ENCODE measurements at places on chromosomes 12 and 14.

DNA sequence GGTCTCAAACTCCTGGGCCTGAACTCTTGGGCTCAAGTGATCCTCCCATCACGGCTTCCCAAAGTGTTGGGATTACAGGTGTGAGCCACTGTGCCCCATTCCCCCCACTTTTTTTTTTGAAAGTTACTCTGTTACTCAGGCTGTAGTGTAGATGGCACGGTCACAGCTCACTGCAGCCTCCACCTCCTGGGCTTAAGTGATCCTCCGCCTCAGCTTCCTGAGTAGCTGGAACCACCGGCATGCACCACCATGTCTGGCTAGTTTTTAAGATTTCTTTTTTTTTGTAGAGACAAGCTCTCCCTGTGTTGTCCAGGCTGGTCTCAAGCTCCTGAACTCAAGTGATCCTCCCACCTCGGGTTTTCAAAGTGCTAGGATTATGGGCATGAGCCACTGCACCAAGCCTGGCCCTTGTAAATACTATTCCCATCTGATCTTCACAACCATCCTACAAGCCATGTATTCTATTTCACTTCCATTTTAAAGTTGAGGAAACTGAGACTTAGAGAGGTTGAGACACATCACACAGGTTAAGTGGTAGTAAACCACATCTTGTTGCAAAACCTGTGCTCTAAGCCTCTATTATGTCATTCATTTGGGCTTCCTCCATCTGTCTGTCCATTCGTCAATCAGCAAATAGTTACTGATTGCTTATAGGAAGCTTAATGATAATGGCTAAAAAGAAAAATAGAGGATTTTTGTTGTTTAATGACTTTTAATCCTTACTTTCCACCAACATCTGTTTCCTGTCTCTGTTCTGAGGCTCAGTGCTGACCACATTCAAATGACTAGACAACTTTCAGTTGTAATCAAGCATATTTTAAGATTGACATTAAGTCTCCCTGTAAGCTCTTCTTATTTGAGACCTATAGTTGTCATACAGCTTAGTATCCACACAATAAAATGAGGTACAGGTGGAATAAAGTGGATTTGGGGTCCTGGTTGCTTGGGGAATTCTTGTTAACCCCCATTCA is 9.2 kb downstream of the ASCL4 start:
- no peak for DNase-seq

GRCh38 chr14:98227727-98228111 is 1044.3 kb downstream of the BCL11B start:
- no peak for DNase-seq

DNA sequence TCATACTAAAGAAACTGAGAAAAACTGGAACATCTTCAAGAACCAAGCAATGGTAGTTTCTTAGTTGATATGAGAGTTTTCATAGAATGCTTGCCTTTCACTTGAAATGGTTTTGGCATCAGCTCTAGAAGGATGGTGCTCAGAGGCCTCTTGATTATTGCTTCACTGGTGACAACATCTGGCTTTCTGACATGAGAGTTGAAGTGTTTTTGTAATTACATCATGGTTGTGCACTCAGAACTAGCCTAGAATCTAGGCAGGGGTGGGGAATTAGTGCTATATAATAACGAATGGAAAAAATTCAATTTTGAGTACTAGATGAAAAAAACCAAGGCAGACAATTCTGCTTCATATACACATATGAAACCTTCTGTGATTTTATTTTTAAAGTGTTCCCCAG is 172.8 kb upstream of the LMNTD1 start:
- DNase-seq = no peak

GRCh38 chr12:110742096-110742717 is 484 bp downstream of the PPP1CC start:
- no peak for DNase-seq

GRCh38 chr12:7731486-7731885 is 15.7 kb downstream of the CLEC4C start:
- no peak for DNase-seq

DNA sequence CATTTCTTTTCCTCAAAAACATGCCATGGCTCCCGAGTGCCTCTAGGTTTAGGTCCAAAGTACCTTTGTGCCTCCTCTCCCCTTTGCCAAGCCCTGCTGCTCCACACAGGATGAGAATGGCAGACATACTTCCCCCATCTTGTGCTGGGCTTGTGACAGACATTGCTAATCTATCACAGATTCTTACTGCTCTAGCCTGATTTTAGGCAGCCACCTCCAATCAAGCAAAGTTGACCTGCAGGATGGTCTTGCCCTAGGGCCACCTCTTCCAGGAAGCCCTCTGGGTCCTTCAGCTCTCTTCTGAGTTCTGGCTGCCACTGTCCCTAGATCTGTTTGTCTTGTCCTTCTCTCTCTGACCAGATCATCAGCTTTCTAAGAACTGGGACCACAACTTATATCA is 20.5 kb downstream of the FOXN4 start:
- DNase-seq = no peak

DNA sequence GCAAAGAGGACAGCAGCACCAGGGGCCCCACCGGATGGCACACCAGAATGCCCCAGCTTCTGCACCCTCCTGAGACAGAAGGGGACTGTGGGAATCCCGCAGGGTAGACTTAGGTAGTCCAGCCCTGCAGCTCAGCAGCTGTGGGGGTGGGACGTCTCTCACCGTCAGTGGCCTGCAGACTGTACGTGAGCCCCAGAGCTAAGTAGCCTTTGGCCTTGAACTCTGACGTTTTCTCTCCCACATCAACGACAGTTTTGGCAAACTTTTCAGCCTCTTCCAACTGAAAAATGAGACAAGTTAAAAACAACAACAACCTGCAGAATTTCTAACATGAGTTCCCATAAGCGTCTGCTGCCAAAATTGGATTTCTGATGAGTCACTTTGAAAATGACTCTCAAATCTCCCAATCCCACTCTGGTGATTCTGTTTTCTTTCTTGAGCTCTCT is 161.4 kb downstream of the TTC7B start:
- no peak for DNase-seq

DNA sequence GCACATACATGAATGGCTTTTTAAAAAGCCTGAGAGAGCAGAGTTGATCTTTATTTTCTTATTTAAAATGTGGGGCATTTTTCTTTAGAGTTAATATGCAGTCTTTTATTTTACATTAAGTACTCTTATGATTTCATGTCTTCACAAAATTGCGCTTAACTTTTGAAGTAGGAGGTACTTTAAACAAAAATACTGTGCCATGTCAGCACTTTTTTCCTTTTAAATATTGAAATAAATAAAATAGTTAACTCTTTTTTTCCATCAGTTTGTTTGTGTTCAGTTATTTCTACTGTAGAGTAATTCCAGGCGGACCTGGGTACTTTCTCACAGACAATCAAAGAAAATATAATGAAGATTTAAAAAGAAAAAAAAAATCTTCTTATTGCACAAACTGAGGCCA is 231.7 kb downstream of the DPF3 start:
- no peak for DNase-seq

- no peak for DNase-seq
These were observed 64.4 kb downstream of the FUT8 start for GRCh38 chr14:65476942-65477318.

- no peak for DNase-seq
These were observed 6.6 kb upstream of the PPM1A start for GRCh38 chr14:60242429-60242828.

DNA sequence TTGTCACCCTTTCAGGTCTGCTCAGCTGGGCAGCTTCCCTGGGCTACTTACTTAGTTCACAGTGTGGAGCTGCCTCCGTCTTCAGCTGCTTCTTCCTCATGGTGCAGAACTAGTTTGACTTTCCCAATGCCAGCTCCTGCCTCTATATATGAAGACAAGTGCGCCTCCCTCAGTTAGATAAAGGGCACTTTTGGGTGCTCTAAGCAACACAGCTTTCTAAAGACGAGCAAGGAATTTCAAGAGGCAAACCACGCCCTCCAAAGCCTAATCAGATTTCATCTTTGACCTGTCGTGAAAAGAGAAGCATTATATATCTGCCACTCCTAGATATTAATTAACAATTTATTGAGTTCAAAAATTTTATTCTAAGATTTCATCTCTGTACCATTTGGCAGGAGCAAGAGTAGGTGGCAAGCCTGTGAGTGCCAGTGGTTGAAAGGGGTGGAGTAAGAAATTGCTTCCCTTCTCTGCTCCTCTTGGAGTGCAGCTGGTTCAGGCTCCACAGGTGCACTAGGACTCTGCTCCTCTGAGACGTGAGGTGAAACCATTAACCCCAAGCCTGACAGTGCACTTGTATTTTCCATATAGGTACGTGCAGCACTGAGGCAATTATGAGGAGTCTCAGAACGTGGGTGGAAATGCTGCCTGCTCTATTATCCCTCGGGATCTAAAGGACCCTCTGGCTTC is 2.1 kb upstream of the SLC11A2 start:
- DNase-seq = no peak

- no peak for DNase-seq
These were observed 130.2 kb downstream of the GCH1 start for GRCh38 chr14:54772451-54772881.

- DNase-seq = no peak
These were observed 114.7 kb downstream of the NCOR2 start for GRCh38 chr12:124452576-124453331.

GRCh38 chr14:38135106-38135867 is 72.4 kb upstream of the SSTR1 start:
- no peak for DNase-seq

DNA sequence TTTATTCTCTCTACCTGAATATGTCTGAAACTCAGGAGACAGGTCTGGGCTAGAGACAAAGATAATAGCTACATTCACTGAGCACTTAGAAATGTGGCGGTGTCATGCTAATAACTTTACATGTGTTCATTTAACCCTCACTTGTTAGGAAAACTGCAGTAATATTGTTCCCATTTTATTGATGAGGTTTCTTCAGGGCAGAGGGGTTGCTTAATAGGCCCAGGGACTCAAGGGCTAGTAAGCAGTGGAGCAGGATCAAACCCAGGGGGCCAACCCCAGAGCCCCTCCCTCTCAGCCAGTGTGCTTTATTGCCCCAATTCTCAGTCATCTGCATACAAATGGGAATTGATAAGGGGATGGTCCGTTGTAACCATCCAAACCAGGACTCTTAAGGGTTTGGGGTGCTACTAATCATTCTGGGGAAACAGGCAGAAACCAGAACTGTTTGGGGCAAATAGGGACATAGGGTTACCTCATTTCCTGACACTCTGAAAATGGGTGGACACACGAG is 142.8 kb upstream of the AMIGO2 start:
- DNase-seq = no peak

DNA sequence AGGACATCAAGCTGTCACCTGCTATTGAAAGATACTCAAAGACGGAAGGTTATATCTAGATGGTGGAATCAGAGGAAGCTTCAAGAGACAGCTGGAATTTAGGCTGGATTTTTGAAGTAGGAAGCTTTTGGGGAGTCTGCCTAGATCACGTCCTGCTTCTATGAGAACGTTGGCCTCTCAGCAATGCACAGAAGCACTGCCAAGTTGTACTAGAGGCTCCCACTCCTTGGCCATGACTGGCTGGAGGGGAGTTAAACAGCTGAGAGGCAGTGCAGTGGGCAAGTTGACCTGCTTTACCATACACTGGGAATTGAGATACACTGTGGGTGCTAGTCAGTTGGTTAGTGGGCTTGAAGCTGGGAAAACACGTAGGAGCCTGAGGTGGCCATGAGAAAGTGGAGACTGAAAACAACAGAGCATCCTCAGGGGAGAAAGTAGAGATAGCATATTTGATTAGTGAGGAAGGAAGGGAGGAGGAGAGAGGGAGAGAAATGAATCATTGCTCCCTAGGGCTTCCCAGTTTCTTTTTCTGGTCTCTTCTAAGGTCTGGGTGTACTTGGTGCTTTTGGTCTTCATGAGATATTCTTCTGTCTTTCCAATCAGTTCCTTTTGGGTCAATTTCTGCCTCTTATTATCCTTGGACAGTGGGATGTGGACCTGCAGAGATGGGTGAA is 110.8 kb downstream of the EMP1 start:
- no peak for DNase-seq

GRCh38 chr12:53115112-53115890 is 12.0 kb downstream of the SOAT2 start:
- no peak for DNase-seq

GRCh38 chr12:75953312-75953906 is 78.2 kb downstream of the PHLDA1 start:
- DNase-seq = peak; percentile 65

DNA sequence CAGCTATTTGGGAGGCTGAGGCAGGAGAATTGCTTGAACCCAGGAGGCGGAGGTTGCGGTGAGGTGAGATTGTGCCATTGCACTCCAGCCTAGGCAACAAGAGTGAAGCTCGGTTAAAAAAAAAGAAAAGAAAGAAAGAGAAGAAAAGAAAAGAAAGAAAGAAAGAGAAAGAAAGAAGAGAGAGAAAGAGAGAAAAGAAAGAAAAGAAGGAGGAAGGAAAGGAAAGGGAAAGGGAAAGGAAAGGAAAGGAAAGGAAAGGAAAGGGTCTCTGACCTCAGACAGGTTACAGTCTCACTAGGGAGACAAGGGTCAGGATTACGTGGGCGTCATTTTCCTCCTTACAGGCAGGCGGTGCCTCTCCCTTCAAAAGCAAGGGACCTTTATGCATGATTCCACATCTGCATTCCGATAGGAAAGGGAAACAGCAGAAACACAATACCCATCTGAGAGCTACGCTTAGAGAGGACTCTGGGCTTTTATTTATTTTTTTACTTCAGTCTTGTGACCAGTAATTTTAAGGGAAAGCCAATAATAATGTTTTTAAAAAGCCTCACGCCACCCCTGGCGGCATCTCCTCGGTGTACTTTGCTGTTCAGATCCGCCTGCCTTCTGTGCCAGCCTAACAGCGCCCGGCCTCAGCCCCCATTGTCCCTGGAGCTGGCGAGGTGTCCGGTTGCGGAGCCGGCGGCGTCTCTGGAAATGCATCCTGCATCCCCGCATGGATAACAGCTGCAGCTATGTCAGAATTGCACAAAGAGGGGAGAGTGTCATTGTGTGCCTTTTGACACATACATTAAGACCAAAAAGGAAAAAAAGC is 945 bp upstream of the HIP1R start:
- no peak for DNase-seq

DNA sequence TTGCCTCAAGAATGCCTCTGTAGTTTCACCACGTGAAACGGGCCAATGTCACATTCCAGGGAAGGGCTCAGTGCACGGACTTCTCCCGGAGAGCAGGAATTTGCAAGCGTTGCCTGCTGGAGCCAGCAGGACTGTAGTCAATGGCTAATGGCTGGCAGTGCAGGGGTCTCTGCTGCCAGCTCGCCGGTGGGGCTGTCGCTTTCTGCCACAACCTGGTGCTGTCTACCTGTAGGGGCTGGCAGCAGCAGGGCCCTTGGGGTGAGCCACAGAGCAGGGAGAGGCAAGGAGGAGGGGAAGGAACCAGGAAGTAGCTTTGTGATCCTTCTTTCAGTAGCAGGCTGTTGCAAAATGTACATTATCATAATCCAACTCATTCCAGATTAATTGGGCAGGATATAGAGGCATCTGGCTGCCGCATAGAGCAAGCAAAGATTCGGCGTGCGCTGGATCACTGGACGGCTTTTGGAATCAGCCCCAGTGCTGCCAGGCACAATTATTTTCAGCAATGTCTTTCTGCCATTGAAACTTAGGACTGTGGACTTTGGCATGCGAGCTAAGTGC is 114.1 kb downstream of the PAPOLA start:
- DNase-seq = no peak

GRCh38 chr12:51386351-51386750 is 4.9 kb downstream of the GALNT6 start:
- DNase-seq = no peak

Data from AG04449 (cell line).